Karpas-422 (cell line): ENCODE measurements at places on chromosomes 3 and 15. TPM values are rescaled to one million over a fixed set of nuclear protein-coding genes. Genes with fewer than 3 reads are reported as not detected.

Gene CLSTN2
- total RNA-seq = not detected in 2 replicates

Gene ACAD9
- 27.5 and 33.8 TPM in 2 replicates for total RNA-seq

Gene ECE2
- 0.15 TPM in 1 of 2 replicates, not detected in the other for total RNA-seq

Gene CD96
- total RNA-seq = not detected in 2 replicates

Gene ZNF501
- 2.3 and 8.8 TPM in 2 replicates for total RNA-seq

Gene LIPH
- not detected in 2 replicates for total RNA-seq

Gene TM6SF1
- not detected in 2 replicates for total RNA-seq

Gene DCBLD2
- 0.18 and 0.22 TPM in 2 replicates for total RNA-seq

DNA sequence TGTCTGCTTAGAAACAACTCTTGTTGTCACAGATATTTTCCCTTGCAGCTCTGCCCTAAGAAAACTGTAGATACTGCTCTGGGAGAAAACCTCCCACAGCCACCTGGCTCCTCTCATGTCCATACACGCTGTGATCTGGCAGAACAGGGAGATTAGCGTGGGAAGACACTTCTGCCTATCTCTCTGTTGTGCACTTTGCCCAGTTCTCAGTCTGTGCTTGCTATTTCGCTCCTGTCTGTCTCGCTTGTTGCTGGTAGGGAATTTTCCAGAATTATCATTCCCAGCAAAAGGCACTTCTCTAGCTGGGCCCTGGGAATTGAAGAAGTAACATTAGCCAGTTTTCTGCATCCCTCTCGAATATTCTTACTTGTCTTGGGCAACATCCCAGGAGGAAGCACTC is 8.1 kb upstream of the GATM start:
- no peaks in the 10 kb centered on the region for H3K27me3 ChIP-seq
- H3K4me1 ChIP-seq = peaks cover 1% of the 10 kb centered on the region
- H3K4me3 ChIP-seq = no peak overlapping the region
- no peak overlapping the region for H3K27ac ChIP-seq
- H3K36me3 ChIP-seq = no peaks in the 10 kb centered on the region
- no peak for DNase-seq

DNA sequence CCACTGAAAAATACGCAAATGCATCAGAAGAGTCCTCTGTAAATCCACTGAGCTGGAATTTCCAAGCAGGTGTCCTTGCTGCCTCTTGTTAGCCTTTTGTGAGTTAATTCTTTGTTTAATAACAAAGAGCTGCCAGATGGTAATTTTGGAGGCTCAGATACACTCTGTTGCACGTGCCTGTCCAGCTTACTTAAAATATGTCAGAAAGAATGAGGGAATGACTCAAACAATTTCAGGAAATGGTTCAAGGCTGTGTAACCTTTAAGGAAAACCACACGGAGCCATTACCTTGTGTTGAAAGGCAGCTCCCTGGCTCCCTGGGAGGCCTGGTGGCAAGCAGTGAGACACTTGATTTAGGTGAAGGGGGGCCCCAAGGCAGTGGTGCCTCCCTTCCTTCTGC is 302.2 kb upstream of the CTDSPL start:
- H3K4me1 ChIP-seq = no peaks in the 10 kb centered on the region
- no peak overlapping the region for H3K4me3 ChIP-seq
- H3K27me3 ChIP-seq = no peaks in the 10 kb centered on the region
- DNase-seq = no peak
- H3K27ac ChIP-seq = no peak overlapping the region

GRCh38 chr3:23238578-23238977 is 35.5 kb downstream of the UBE2E2 start:
- H3K4me1 ChIP-seq = no peaks in the 10 kb centered on the region
- no peak for DNase-seq
- no peak overlapping the region for H3K4me3 ChIP-seq
- H3K27ac ChIP-seq = no peak overlapping the region
- no peaks in the 10 kb centered on the region for H3K36me3 ChIP-seq

GRCh38 chr3:64148955-64149653 is 76.2 kb downstream of the PRICKLE2 start:
- no peak overlapping the region for H3K27ac ChIP-seq
- DNase-seq = no peak
- H3K4me1 ChIP-seq = no peaks in the 10 kb centered on the region
- no peaks in the 10 kb centered on the region for H3K27me3 ChIP-seq

DNA sequence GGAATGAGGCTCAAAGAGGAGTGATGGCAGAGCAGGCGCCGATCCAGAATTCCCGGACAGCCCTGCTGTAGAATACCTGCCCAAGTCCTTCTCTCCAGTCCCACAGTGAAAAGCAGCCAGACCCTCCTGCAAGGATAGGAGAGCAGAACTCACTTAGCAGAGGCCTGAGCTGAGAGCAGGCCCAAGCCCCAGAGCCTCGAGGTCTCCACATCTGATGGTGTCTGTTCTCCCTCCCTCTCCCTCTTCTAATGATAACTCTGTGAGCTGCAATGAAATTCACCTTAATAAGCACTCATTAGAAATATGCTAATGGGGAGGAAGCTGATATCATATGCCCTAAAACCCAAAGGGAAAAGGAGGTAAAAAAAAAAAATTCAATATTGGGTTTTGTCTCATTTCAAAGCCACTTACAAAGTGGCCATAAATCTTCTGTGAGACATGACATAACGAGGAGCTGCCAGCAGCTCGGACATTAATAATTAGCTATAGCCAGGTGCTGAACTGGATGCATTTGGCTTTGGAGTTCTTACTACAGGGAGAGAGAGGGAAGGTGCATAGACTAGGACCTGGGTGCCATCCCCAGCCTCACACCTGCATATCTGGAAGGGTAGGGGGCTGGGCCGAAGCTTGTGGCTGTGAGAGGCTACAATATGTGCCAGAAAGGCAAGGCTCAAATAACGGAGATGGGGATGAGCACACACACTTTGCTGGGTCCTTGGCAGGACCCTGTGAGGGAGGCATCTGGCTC is 108.4 kb downstream of the MEGF11 start:
- H3K4me3 ChIP-seq = no peak overlapping the region
- no peaks in the 10 kb centered on the region for H3K27me3 ChIP-seq
- H3K27ac ChIP-seq = no peak overlapping the region
- H3K4me1 ChIP-seq = no peaks in the 10 kb centered on the region
- H3K36me3 ChIP-seq = no peaks in the 10 kb centered on the region
- DNase-seq = no peak

DNA sequence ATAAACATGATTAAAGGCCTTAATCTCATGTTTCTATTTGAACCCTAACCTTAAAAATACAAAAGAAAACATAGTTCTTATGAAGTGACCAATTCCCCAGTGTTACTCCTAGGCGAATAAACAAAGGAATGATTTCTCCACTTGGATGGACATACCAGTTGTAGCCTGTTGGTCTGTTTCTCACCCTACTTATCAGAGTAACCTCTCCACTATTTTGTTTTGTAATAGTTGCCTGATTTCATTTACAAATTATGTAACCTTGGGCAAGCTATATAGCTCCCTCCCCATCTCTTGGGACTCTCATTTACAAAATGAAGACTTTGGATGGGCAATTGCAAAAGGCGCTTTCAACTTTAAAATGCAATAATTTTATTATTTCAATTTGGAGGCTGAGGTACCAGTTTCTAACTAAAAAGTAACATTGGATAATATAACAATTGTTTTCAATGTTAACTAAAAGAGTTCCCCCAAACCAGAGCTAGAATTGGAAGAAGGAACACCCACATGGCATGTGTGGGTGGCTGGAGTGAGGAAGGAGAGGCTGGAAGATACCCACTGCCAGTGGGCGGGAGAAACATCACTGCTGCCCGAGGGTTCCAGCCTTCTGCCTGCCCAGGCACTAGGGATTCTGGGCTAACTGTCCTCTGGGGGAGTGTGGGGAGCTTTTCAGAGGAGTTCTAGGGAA is 74.2 kb downstream of the RFTN1 start:
- no peak for DNase-seq
- H3K27ac ChIP-seq = peak overlapping the region; percentile 99
- H3K4me1 ChIP-seq = peaks cover 85% of the 10 kb centered on the region
- no peaks in the 10 kb centered on the region for H3K27me3 ChIP-seq

- no peaks in the 10 kb centered on the region for H3K27me3 ChIP-seq
- no peak overlapping the region for H3K27ac ChIP-seq
- no peaks in the 10 kb centered on the region for H3K4me1 ChIP-seq
- no peak overlapping the region for H3K4me3 ChIP-seq
- H3K36me3 ChIP-seq = peaks cover 28% of the 10 kb centered on the region
- peak; percentile 45 for DNase-seq
Measured at GRCh38 chr15:43483297-43484128, 9.4 kb downstream of the TP53BP1 start.

GRCh38 chr15:92915766-92916435 is 15.8 kb downstream of the CHD2 start:
- DNase-seq = no peak
- H3K4me3 ChIP-seq = no peak overlapping the region
- H3K27me3 ChIP-seq = no peaks in the 10 kb centered on the region
- 0 out of 2 replicates have a peak overlapping the region, but pooled peaks have one; percentile 26 for H3K27ac ChIP-seq
- H3K36me3 ChIP-seq = peaks cover 8% of the 10 kb centered on the region; the same call in 1 of the 2 replicates
- peaks cover 45% of the 10 kb centered on the region for H3K4me1 ChIP-seq
